Aorta (tissue), 5 donors: ENCODE measurements at places on chromosomes 5 and 9. TPM values are rescaled to one million over a fixed set of nuclear protein-coding genes. Genes with fewer than 3 reads are reported as not detected.

GRCh38 chr5:151464101-151464500, 16.7 kb downstream of the SLC36A1 start:
- no peaks in the 10 kb centered on the region for H3K27me3 ChIP-seq
- H3K27ac ChIP-seq, result no peak overlapping the region
- no peaks in the 10 kb centered on the region for H3K4me1 ChIP-seq
- DNase-seq, result no peak

- H3K36me3 ChIP-seq, result no peaks in the 10 kb centered on the region
- no peak for DNase-seq
- no peaks in the 10 kb centered on the region for H3K27me3 ChIP-seq
- H3K4me3 ChIP-seq, result no peak overlapping the region
- no peaks in the 10 kb centered on the region for H3K4me1 ChIP-seq
These were observed 641.6 kb downstream of the NR2F1-AS1 start for GRCh38 chr5:92939428-92939827.

DNA sequence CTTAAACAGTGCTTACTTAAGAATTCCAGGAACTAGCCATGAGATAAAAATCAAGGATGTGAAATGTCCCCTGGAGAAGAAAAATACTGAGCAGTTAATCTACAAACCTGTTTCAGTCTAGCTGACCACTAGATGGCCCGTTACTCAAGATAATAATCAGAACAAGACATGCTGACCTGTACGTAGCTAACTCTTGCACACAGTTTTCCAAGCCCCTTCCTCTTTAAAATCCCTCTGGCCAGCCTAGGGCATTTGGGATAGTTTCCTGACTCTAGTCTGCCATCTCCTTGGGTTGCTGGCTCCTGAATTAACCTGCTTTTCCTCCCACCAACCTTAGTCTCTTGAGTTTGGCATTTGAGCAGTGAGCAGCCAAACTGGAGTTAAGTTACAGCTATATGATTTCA, 59.2 kb upstream of the TRAF1 start:
- H3K4me1 ChIP-seq, result peaks cover 2% of the 10 kb centered on the region
- no peak overlapping the region for H3K4me3 ChIP-seq
- H3K36me3 ChIP-seq, result peaks cover 3% of the 10 kb centered on the region
- DNase-seq, result no peak

DNA sequence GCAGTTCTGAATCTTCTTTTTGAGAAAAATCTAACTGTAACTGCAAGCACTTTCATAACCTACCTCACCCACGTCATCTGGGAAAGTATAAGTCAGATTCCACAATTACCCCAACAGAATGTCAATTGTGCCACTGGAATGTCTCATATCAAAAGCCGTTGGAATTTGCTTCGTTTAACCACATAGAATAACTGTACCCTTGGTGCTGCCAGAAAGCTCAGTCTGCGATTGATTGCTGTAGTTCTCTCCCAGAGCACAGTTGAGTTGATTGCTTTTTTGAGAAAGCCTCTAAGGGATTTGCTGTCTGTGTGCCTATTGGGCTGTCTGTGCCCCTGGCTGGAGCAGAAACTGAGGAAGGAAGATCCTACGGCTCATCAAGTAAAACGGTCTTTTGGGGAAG, 583.6 kb downstream of the TMEM38B start:
- DNase-seq, result no peak
- no peaks in the 10 kb centered on the region for H3K27me3 ChIP-seq
- no peak overlapping the region for H3K4me3 ChIP-seq
- no peak overlapping the region for H3K27ac ChIP-seq

GRCh38 chr5:146906803-146907202, 28.2 kb upstream of the PPP2R2B start:
- DNase-seq, result no peak
- H3K36me3 ChIP-seq, result no peaks in the 10 kb centered on the region
- no peaks in the 10 kb centered on the region for H3K4me1 ChIP-seq
- H3K27ac ChIP-seq, result no peak overlapping the region
- H3K4me3 ChIP-seq, result no peak overlapping the region
- H3K27me3 ChIP-seq, result no peaks in the 10 kb centered on the region

- H3K4me3 ChIP-seq, result no peak overlapping the region
- H3K36me3 ChIP-seq, result no peaks in the 10 kb centered on the region
- H3K27me3 ChIP-seq, result no peaks in the 10 kb centered on the region
- H3K4me1 ChIP-seq, result no peaks in the 10 kb centered on the region
- H3K27ac ChIP-seq, result no peak overlapping the region
- no peak for DNase-seq
These were observed 230.9 kb downstream of the PIK3R1 start for GRCh38 chr5:68446487-68446894.

DNA sequence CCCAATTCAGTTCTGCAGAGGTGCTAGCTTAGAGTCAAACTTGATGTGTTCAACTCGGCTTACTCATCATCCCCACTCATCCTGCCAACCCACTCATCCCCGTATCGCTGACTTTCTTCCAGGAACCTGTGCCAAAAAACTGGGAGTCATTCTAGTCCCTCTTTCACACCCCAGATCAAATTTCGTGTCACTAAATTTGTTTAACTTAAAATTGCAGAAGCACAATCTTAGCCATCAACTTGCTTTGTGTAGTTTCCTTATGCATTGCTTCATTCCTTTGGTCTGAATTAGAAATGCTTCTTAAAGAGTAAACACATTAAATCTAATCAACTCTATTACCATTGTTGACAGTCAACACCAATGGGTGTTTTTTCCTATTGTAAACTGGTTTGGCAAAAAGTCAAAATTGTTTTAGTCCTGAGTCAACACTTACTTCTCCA, 162.4 kb downstream of the TTC39B start:
- H3K27me3 ChIP-seq, result no peaks in the 10 kb centered on the region
- DNase-seq, result no peak
- H3K27ac ChIP-seq, result no peak overlapping the region
- H3K4me3 ChIP-seq, result no peak overlapping the region
- H3K4me1 ChIP-seq, result no peaks in the 10 kb centered on the region
- no peaks in the 10 kb centered on the region for H3K36me3 ChIP-seq

DNA sequence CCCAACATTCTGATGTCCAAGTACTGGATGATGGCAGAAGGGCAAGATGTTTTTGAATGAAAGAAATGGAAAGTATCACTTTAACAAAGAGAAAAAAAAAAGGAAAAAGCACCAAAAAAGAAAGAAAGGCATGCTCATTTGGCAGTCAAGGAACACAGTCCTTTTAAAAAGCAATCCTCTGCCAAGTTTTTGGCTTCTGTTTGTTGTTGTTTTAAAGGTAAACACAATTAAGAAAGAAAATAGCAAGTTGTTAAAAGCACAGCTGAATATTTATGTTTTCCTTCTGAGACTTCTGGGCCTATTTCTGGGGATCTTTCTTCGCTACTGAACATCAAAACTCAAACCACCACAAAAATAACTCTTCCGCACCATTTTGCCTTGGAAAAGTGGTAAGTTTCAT, 162.1 kb downstream of the TRPM3 start:
- no peaks in the 10 kb centered on the region for H3K27me3 ChIP-seq
- peaks cover 4% of the 10 kb centered on the region for H3K4me1 ChIP-seq
- no peak overlapping the region for H3K4me3 ChIP-seq
- DNase-seq, result no peak

DNA sequence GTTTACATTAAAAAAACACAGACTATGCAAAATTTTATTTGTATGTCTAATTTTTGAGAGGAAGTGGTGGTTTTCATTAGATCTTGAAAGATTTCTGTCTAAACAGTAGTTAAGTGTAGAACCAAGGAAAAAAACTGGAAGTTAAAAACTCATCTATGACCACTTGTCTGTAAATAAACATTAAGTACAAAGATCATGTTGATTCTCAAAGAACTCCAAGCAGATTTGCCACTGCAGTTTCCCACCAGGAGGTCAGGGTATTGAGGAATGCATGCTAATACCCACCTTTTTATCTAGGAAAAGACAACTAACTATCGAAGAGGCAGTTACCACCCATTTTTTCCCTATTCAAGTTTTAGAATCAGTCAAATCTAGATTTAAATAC, 1.9 kb downstream of the STOM start:
- H3K4me3 ChIP-seq, result peak overlapping the region; percentile 36
- no peaks in the 10 kb centered on the region for H3K36me3 ChIP-seq
- no peak for DNase-seq
- H3K27me3 ChIP-seq, result no peaks in the 10 kb centered on the region
- H3K4me1 ChIP-seq, result peaks cover 5% of the 10 kb centered on the region
- no peak overlapping the region for H3K27ac ChIP-seq

DNA sequence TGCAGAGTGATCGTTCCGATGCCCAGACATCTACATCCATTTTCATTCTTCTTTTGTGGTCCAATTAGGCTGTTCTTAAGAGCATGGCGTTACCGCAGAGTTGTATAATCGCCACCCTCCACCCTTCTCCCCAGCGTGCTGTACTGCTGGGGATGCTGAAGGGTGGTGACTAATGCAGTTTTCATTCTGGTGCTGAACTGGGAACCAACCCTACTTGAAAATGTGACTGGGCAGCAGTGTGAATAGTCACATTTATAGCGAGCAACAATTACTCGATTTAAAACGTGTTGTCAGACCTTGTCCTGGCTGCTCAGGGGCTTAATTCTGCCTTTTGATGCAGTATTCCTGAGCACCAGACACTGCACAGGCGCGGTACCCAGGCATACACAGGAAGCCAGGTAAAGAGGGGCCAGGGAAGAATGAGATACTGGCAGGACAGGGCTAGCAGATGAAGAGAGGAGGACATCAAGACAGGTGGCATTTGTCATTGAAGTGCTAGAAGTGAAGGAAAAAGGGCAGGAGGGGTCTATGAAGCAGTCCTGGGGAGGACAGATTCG, 719 bp upstream of the ISCA1 start:
- no peaks in the 10 kb centered on the region for H3K4me1 ChIP-seq
- H3K4me3 ChIP-seq, result peak overlapping the region; percentile 39
- H3K27me3 ChIP-seq, result no peaks in the 10 kb centered on the region
- no peaks in the 10 kb centered on the region for H3K36me3 ChIP-seq
- no peak overlapping the region for H3K27ac ChIP-seq

DNA sequence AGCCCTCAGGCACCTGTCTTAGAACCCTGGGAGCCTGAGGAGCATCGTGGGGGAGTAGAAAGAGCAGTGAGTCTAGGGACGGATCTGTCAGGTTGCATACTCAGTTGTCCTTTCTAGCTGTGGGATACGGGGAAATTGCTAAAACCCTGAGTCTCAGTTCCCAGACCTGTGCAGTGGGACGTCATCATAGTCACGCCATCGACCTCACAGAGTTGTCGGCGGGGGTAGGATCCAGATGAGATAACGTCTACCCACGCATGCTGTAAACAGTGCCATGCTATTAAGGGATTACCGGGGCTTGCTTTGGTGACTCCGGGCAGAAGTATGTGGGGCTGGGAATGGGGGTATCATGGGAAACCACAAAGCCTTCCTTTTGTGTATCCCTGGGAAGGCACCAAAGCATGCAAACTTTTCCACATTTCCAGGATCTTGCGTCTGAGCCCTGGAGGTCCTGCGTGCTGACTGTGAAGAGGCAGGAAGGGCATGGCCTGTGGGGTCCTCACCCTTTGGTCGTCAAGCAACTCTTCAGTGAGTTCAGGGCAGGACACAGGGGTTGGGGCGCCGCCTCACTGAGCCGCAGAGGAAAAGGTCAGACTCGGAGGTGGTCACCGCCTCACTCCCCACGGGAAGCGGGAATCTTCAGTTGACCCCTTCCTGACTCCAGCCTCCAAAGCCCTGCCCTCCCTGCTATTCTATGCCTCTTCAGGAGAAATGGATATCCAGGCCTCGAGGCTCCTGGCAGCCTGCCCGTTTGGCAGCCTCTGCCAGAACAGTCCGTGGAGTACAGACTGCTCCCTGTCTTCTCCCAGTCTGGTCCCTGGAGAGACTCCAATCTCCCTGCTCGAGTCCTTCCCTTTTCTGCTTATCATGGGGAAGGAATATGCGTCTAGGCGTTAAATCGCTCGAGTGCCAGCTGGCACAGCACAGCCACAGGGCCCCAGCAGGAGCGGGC, 186.8 kb upstream of the KLF9 start:
- no peaks in the 10 kb centered on the region for H3K36me3 ChIP-seq
- peak overlapping the region; percentile 45 for H3K27ac ChIP-seq
- no peak overlapping the region for H3K4me3 ChIP-seq
- H3K27me3 ChIP-seq, result no peaks in the 10 kb centered on the region
- peaks cover 2% of the 10 kb centered on the region for H3K4me1 ChIP-seq
- peak; percentile 93 for DNase-seq

- no peaks in the 10 kb centered on the region for H3K36me3 ChIP-seq
- no peak for DNase-seq
- no peak overlapping the region for H3K4me3 ChIP-seq
- H3K4me1 ChIP-seq, result no peaks in the 10 kb centered on the region
- H3K27me3 ChIP-seq, result peaks cover 2% of the 10 kb centered on the region
These were observed 64.6 kb downstream of the FOXB2 start for GRCh38 chr9:77084094-77084493.

DNA sequence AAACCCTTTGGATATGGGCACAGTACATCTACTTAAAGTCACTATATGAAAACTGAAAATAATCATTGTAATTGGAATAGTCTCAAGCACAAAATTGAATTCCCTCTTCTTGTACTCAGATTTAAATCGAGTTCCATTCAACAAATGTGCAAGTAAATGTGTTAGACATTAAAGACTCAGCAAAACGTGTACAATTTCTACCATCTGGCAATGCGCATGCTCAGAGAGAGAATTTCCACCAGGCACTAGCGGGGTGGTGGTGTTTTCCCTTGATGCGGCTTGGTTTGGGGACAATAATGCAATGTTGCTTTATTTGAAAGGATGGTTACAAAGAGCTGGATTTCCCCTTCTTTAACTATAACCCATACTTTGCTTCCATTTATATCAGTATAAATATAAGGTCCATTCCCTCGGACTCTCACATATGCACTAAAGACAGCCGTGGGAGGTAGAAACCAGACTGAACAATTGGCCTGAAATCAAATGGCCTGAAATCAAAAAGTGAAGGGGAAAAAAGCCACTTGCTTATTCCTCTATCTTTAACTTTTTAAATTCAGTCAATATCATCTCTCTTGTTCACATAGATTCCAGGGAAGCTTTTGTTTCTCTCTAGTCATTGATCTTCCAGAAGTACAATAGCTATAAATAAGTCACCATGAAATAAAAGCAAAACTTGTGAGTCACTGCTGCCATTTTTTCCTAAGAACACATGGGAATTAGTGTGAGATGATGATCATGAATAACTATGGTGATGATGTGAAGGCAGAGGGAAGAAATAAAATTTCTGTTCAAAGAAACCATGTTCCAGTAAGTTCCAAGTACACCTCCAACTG, 59.2 kb downstream of the ADAMTS12 start:
- H3K4me1 ChIP-seq, result no peaks in the 10 kb centered on the region
- no peak for DNase-seq
- no peaks in the 10 kb centered on the region for H3K27me3 ChIP-seq

DNA sequence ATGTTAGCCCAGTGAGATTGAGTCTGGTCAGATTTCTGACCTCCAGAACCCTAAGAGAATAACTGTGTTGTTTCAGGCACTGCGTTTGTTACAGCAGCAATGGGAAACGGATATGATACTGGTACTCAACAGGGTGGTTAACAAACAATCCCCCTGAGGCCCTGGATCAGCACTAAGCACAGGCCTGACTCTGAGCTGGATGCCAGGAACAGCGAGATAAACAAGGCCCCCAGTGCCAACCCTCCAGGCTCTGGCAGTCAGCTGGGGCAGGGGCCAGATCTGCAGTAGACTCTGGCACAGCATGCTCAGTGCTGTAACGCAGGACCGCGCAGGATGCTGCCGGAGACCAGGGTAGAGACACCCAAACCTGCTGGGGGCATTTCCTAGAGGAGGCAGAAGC, 22.1 kb downstream of the CPLX2 start:
- no peaks in the 10 kb centered on the region for H3K4me1 ChIP-seq
- no peaks in the 10 kb centered on the region for H3K36me3 ChIP-seq
- H3K4me3 ChIP-seq, result no peak overlapping the region
- H3K27ac ChIP-seq, result no peak overlapping the region
- no peak for DNase-seq

The TOPORS gene
- 8.6 TPM for polyA plus RNA-seq

The SLCO6A1 gene
- not detected for polyA plus RNA-seq

The CEMIP2 gene
- 8.4 TPM for polyA plus RNA-seq

The PCDHGA11 gene
- 0.72 TPM for polyA plus RNA-seq

The CD180 gene
- 0.18 TPM for polyA plus RNA-seq

The SLC45A2 gene
- polyA plus RNA-seq, result not detected

The KIF24 gene
- polyA plus RNA-seq, result not detected

The PCDHA1 gene
- polyA plus RNA-seq, result not detected
